Amniotic epithelial cell (primary cell): ENCODE measurements at places on chromosomes 7 and 10.

DNA sequence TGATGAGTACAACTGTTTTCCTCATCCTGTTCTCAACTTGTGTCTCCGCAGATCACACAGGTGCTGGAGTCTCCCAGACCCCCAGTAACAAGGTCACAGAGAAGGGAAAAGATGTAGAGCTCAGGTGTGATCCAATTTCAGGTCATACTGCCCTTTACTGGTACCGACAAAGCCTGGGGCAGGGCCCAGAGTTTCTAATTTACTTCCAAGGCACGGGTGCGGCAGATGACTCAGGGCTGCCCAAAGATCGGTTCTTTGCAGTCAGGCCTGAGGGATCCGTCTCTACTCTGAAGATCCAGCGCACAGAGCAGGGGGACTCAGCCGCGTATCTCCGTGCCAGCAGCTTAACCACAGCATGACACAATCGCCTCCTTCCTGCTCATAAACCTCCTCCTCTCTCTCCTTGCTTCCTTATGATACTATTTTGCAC is 126.7 kb upstream of the PRSS58 start:
- peak; percentile 91 for DNase-seq

DNA sequence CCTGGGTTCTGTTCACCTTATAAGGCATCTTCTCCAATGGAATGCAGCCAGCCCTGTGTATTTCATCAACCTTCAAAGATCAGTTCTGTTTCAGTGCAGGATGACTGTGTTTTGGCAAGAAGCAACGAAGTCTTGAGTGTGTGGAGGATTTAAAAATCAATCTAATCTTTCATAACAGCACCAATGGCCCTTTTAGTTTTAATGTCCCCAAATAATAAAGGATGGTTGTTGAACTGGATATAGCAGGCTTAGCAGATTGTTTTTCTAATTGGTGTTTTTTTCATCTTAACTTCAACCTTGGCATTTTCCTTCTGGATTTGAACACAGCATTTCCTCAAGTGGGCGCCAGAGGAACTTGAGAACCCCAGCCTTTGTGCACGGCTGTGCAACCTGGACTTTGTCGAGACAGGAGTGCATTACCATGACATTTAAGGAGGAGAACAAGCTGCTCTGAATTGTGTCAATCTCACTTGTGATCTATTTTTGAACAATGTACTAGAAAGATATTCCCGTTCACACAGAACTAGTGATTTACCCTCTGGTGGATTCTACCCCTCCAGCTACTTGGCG is 313.3 kb upstream of the AKR1E2 start:
- DNase-seq, result peak; percentile 74

- DNase-seq, result no peak
Observed at GRCh38 chr7:47102331-47102841, 479.5 kb downstream of the TNS3 start.

- DNase-seq, result no peak
Observed at GRCh38 chr10:46292573-46293023, 5.8 kb downstream of the ANTXRL start.

- no peak for DNase-seq
Observed at GRCh38 chr10:132595854-132596253, 58.3 kb downstream of the INPP5A start.

GRCh38 chr10:20877986-20878983 is 18.8 kb downstream of the NEBL start:
- DNase-seq, result peak; percentile 49
